ENCODE measurements at places on chromosomes 11 and 22.

GRCh38 chr11:118379497-118379896 is 20.1 kb downstream of the UBE4A start:
- DNase-seq, result no peak

DNA sequence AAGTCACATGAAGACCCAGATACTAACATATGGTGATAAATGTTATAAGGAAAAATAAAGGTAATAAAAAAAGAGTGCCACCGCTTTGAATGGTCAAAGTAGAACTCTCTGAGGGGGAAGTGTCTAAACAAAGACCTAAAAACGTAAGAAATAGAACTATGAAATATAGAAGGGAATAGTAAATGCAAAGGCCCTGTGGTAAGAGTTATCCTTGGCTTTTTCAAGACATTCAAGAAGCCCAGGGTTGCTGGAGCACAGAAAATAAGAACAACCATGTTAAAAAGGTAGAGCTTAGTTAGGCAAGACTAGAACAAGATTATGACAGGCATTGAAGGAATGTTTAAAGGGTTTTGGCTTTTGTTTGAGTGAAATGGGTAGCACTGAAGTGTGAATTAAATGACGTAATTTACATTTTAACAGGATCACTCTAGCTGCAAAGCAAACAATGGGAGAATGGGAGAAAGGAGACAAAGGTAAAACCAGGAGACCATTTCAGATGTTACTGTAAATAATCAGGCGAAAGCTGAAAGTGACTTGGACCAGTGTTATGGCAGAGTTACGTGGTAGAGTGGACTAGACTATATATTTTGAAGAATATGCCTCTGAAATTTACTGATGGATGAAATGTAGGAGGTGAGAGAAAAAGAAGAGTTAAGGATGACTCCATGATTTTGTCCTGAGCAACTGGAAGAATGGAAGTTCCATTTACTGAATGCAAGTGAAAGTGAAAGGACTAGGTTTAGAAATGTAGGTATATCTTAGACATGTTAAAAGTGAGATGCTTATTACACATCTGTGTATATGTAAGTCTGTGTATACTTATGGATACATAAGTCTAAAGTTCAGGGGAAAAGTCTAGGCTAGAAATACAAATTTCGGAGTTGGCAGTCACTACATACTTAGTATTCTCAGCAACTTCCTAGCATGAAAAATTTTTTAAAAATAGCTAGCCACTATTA is 28.5 kb downstream of the BTBD10 start:
- peak; percentile 76 for DNase-seq

GRCh38 chr11:87957961-87958360 is 217.3 kb downstream of the RAB38 start:
- no peak for DNase-seq

DNA sequence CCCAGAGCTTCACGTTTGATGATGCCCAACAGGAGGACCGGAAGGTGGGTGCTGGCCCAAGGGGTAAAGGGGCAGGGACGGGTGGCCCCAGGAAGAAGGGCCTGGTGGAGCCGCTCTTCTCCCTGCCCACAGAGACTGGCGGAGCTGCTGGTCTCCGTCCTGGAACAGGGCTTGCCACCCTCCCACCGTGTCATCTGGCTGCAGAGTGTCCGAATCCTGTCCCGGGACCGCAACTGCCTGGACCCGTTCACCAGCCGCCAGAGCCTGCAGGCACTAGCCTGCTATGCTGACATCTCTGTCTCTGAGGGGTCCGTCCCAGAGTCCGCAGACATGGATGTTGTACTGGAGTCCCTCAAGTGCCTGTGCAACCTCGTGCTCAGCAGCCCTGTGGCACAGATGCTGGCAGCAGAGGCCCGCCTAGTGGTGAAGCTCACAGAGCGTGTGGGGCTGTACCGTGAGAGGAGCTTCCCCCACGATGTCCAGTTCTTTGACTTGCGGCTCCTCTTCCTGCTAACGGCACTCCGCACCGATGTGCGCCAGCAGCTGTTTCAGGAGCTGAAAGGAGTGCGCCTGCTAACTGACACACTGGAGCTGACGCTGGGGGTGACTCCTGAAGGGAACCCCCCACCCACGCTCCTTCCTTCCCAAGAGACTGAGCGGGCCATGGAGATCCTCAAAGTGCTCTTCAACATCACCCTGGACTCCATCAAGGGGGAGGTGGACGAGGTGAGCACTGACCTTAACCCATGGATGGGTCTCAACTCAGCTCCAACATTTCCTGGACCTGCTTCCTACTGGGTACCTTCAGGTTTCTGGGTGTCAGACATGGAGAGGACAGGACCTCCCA is 2.0 kb downstream of the RIC8A start:
- no peak for DNase-seq

- DNase-seq, result no peak
Measured at GRCh38 chr11:1310772-1311468, 1.5 kb upstream of the TOLLIP start.

DNA sequence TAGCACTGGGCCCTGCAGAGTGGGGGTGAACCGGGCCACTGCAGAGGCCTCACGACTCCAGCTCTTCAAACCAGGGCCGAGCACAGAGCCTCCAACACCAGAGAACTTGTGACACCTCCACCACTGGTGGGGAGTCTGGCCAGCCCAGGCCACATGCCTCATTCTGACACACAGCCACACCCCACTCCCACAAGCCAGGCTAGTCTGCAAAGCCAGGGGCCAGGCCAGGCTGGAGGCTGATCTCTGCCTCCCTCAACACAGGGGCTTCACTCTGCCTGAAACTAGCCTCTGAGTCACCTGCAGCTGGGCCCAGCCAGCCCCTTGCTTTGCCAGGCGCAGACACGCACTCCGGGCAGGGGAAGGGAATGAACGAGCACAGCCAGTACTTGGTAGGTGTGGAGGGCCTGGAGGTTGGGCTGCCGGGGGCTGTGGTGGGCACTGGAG is 102.9 kb downstream of the MED15 start:
- DNase-seq, result no peak

DNA sequence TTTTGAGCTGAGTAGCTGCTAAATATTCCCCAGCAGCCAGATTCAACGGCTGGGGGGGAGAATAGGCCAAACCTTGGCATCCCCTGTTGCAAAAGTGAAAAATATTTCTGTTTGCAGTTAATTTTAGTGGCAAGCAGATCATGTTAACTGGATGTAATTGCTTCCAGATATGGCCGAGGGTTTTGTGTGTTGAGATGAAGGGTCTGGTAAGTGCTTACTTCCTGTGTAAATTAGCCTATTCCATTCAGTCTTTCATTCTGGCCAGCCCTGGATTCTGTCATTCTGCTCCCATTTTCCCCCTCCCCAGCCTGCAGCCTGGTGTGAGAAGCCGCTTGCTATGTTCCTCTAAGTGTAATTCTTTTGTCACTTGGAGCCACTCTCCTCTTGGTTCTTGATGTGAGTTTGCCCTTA is 17.4 kb downstream of the ZBTB16 start:
- DNase-seq, result no peak

GRCh38 chr22:42929838-42930155 is 72.7 kb upstream of the ARFGAP3 start:
- DNase-seq, result no peak

- no peak for DNase-seq
Measured at GRCh38 chr11:76501526-76502202, 56.8 kb downstream of the EMSY start.

GRCh38 chr11:121372028-121372427 is 79.5 kb downstream of the SC5D start:
- DNase-seq, result no peak

GRCh38 chr11:102608699-102609098 is 16.4 kb downstream of the MMP20 start:
- no peak for DNase-seq

GRCh38 chr11:128906185-128907050 is 15.3 kb downstream of the KCNJ5 start:
- no peak for DNase-seq

GRCh38 chr11:68373189-68373814 is 60.9 kb downstream of the LRP5 start:
- DNase-seq, result no peak

- no peak for DNase-seq
Measured at GRCh38 chr11:121553806-121554205, 101.0 kb upstream of the SORL1-AS1 start.

GRCh38 chr11:122248131-122248530 is 132.1 kb upstream of the BLID start:
- DNase-seq, result no peak

- no peak for DNase-seq
Measured at GRCh38 chr11:130129922-130130321, 29.7 kb upstream of the ST14 start.

- peak; percentile 35 for DNase-seq
Measured at GRCh38 chr11:44727373-44728287, 868 bp downstream of the TSPAN18 start.

GRCh38 chr11:13446444-13446843 is 16.6 kb downstream of the BTBD10 start:
- no peak for DNase-seq

DNA sequence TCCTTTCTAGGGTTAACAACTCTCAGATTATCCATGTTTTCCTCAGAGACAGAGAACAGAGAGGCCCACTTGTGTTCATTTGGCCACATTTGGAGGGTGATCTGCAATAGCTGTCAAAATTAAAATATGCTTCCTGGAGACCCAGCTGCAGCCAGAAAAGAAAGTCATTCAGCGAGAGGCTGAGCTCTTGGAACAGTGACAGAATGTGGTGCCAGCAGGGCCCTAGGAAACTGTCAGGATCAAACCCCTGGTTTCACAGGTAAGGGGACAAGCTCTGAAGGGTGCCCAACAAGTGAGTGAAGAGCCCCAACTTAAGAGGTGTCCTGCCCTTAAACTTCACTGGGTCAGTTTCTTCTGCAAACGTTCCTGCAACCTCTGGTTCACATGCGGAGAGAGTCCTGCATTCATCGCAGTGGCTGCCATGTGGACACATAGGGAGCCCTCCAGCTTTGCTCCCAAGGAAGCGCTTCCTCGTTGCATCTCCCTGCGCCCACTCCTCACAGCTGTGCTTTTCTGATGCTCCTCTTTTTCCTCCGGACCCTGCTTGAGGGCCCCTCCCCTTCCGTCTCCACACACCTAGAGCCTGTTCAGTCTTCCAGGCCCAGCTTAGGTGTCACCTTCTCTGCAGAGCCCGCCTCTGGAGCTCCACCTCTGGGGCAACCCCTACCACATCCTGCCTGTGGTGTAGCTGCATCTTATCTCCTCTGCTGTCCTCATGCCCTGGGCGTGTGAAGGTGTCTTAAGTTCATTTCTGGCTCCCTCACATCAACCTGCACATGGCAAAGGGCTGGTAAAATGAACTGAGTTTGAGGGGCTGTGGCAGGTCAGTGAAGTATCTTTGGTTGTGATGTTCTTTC is 3.9 kb downstream of the UCP3 start:
- DNase-seq, result no peak

DNA sequence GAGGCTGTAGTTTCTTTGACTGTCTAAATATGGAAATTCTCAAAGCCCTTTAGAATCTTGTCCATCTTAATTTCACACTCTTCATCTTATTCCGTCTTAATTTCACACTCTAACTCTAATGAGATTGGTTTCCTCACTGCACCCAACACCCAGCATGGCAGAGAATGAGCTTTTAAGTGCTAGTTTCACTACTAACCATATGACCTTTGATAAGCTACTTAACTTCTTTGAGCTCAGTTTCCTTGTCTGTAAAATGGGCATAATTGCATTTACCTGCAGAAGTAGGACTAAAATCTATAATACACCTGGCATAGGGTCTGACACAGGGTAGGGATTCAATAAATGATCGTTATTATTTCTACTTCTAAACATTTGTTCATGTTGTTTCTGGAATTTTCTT is 30.4 kb downstream of the TBCEL start:
- DNase-seq, result no peak

GRCh38 chr11:79159657-79160450 is 281.0 kb downstream of the TENM4 start:
- DNase-seq, result no peak

- no peak for DNase-seq
Measured at GRCh38 chr11:45933131-45933831, 10.8 kb downstream of the LARGE2 start.

DNA sequence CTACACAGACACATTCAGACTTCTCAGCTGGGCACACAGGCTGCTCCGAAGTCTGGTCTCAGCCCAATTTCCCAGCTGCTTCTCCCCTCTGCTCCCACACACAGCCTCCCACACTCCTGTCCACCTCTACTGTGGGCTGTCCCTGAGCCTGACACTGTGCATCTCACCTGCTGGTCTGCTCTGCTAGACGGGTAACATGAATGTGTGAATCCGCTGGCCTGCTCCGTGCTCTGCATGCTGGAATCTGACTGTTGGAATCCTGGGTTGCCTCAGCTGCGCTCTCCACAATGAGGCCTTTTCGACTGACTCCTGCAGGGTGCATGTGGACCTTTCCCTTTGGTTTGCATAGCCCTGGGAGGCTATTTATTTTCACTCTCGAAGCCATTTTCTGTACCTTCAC is 489.5 kb upstream of the B3GAT1 start:
- no peak for DNase-seq

DNA sequence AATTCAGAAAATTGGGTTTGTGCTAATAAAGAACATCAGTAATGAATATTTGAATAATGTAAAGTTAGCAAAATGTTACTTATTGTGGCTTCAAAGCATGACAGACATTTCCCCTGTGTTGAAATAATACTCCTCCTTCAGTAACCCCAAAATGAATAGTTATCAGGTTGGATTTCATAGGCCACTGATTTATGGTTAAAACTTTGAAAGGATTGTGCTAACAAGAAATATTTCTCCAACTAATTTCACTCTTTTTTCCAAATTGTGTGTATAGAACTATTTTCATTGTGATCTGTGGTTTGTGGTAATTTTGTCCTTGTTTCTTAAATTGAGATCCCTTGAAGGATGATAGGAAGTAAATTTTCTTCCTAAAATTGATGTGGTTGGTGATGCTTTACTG is 7.9 kb downstream of the DDX10 start:
- DNase-seq, result no peak

DNA sequence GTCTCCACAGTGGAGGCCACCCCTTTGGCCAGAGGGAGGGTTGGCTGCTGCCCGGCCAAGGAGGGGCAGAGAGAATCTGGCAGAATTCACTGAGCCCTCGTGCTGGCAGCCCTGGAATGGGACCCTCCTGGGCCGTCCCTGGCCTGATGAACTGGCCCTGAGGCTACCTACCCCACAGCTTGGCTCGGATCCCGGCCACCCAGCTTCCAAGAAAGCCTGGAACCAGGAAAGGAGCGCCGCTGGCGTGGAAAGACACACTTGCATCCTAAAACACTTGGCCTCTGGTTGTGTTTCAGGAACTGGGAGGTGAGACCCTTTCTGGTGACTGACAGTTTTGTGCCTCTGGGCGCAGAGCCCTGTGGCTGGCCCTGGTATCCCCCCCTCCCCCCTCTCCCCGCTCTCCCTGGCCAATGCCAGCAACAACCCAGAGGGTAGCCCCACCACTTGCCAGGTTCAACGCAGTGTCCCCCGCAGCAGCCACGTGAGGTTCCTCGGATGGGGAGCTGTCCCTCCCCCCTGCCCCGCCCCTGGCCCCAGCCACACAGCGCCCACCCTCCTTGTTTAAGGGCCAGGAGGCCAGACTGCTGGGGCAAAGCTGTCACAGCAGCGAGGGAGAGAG is 693 bp downstream of the NFAM1 start:
- no peak for DNase-seq

GRCh38 chr22:26393929-26394328 is 35.1 kb upstream of the ASPHD2 start:
- no peak for DNase-seq

- no peak for DNase-seq
Measured at GRCh38 chr11:3200388-3201111, 18.1 kb downstream of the MRGPRG start.
